ENCODE measurements at places on chromosomes 2 and 18.

DNA sequence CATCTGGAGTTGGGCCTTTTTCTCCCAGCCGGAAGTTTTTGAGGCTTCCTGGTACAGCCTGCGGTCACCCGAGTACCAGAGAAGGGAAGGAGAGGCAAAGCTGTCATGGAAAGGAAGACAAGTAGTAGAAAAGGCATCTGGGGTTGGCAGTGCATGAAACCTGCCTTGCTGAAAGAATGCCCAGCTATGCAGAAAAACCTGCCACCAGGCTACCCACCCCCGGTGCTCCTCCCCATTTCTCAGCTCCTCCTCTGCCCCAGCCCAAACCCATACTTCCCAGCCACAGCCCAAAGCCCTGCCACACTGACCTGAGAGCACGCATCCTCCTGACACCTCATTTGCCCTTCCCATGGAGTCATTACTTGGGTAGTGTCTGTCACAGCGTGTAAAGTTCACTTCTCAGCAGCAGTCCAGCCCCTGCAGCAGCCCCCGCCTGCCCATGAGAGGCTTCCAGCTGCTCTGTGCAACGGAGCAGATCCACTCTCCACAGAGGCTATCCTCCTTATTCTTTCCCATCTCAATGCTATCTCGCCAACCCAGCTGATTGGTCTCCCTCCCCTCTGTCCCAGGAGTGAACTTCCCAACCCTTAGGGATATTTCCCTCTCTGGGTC lies 40.4 kb upstream of the MAL start:
- no peak for DNase-seq

DNA sequence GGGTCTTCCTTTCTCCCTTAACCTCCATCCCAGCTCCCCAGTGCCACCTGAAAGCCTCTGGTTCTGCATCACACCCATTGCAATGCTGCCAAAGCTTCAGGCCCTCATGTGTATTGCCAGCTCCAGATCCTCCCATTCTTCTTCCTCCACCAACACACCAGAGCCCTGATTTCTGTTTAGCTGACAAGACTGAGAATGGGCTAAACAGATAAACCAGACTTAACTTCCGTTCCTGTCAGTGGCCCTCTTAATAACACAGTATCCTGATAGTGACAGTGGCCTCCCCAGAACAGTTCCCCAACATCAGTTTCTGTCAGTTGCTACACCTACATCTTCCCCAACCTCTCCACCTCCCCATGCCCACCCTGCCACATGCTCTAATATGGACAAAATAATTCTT lies 31.3 kb upstream of the C1D start:
- no peak for DNase-seq

DNA sequence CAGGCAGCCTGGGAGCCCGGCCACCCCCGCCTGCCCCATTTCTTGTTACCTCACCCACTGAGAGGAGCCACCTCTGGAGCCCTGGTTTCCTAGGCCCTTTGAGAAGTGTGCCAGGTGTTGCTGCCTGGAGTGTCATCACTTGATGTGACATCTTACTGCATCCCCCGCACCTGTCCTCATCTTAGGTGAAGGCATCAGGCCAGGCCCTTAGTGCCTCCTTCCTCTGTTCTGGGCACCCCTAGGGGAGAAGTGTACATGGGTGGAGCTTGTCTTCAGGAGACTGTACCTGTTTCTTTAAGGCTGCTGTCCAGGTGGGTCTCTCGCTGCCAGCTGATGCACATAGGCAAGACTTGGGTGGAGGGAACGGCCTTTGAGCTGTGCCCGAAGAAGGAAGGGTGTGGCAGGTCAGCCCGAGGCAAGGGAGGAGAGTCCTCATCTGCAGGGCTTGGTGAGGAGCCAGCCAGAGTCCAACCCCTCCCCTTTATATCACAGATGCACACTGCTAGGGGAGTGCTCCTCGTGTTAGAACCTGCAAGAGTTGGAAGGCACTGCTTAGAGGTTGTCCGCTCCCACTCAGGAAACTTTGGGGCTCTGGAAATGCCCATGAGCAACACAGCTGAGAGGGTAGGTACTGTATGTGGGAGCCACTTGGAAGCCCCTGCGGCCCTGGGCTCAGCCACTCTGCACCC lies 45.9 kb downstream of the NCK2 start:
- no peak for DNase-seq

DNA sequence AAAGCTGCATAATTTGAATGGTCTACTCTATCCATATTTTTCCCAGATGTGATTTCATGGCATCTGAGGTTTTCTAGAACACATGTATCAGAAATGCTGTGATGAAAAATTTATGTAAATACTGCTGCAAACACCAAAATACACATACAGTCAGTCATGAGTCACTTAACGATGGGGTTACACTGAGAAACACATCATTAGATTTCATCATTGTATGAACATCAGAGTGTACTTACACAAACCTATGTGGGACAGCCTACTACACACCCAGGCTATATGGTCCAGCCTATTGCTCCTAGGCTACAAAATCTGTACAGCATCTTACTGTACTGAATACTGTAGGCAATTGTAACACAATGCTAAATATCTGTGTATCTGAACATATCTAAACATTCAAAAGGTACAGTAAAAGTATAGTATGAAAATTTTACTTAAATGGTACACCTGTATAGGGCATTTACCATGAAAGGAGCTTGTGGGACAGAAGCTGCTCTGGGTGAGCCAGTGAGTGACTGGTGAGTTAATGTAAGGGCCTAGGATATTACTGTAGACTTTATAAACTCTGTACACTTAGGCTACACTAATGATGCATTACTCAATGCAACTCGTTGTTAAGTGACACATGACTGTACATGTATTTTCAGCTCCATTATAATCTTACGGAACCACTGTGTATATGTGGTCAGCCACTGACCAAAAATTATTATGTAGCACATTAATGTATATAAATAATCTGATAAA lies 33.5 kb downstream of the PNO1 start:
- DNase-seq: no peak

DNA sequence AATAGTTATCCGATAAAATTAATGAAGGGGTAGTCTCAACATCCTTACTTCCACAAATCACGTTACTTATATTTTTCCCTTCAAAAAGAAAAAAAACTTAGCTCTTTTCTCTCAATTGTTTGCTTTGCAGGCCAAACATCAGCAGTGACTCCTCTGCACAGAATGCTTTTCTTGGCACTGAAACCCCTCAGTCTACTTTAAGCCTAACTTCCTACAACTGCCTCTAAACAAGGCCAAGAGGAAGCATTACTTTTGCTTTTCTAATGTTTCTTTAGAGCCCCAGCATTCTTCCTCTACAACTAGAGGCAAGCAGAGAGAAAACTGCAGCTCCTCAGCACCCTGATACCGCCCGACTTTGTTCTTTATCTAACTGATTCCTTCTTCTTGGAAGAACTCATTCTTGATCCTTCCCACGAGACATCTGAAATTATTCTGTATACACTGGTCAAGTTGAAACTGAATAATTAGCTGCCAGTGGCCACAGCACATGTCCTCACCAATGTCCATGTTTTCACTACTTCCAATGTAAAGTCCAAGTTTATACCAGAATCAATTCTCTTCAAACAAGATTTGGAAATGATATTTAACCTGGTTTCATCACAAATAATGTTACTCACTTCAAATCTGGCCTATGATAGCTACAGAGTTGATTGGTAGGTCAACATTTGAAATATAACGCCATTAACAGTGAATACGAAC lies 55.3 kb downstream of the DTNB start:
- no peak for DNase-seq

GRCh38 chr2:179685146-179685545 lies 176.3 kb downstream of the ZNF385B start:
- no peak for DNase-seq

DNA sequence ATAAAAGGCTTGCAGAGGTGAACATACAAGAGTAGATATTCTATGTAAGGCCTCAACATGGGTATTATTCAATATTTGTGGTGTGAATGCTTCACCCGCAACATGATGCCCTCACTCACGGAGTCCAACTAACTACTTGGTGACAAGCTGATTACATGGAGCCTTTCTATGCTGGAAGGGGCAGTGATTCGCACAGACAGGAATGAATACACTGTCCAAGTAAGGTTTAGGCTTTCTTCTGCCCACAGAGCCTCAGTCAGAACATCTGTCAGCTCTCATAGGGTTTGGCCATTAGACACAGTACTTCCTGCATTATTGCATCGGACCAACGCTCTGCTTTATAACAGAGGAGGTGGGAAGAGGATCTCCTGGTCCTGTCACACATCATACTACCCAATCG lies 80.3 kb upstream of the SLC35G4 start:
- DNase-seq: no peak

- DNase-seq: no peak
These were observed 125.7 kb downstream of the AGAP1 start for GRCh38 chr2:235619544-235619943.

GRCh38 chr2:101463911-101464641 lies 10.8 kb downstream of the RFX8 start:
- no peak for DNase-seq

DNA sequence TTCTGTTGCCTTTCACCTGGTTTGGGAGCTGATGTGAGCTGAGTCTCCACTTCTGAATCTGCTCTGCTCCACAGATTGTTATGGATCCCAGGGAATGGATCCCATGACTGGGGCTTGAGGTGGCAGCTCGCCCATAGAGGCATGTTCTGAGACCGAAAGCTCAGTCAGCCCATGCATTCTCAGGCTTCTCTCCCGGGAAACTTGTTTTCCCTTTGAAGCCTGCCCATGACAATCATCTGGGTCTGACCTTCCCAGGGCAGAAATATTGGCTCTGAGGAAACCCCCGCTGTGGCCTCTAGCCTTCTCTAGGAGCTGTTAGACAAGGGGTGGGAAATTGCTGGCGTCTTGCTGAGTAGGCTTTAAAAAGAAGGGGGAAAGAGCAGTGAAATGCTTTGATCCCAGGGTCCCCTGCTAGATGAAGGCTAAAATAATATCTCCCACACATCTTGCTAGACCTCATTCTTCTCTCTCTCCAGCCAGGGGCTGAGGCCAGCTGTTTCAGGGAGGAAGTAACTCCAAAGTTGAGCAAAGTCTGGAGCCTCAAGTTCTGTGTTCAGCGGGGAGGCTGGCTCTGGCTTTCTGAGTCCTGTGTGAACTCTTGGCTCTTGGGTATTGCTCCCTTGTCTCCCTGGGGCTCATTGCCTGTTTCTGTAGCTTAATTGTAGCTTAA lies 2.0 kb downstream of the VAMP8 start:
- DNase-seq: no peak

DNA sequence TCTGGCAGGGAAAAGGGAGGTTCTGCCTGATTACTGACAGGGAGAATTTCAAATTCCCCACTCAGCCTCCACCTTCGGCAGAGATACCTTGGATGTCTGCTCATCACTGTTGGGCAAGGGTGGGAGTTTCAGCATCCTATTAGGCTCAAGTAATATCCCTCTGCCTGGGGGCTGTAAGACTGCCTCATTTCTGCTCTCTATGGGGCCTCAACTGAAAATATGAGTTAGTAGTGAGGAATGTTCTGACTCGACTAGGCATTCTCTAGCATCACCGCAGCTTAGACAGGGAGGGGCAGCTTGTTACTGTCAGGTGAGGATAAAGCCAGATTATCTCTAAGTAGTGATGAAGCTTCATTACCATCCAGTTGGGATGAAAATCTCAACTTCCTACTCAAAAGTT lies 87.7 kb upstream of the LRP1B start:
- no peak for DNase-seq

- peak; percentile 77 for DNase-seq
These were observed 117.7 kb downstream of the ZEB2 start for GRCh38 chr2:144402251-144402650.

DNA sequence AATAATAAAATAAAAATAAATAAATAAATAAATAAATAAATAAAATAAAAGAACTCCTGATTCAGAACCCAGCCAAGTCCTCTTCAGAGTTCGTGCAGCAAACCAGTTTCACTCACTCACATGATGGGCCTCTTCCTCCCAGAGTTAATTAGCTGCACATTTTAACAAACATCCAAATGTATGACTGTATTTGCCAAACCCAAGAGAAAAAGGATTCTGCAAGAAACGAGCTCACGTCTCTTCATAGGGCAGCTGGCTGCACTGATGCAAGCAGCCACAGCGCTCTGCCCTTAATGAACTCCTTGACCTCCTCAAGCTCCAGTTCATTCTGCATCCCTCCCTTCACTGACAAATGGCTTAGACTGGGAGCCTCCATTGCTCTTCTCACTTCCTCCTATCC lies 55.1 kb downstream of the MREG start:
- DNase-seq: no peak

GRCh38 chr18:73691118-73691517 lies 456.5 kb downstream of the FBXO15 start:
- no peak for DNase-seq

DNA sequence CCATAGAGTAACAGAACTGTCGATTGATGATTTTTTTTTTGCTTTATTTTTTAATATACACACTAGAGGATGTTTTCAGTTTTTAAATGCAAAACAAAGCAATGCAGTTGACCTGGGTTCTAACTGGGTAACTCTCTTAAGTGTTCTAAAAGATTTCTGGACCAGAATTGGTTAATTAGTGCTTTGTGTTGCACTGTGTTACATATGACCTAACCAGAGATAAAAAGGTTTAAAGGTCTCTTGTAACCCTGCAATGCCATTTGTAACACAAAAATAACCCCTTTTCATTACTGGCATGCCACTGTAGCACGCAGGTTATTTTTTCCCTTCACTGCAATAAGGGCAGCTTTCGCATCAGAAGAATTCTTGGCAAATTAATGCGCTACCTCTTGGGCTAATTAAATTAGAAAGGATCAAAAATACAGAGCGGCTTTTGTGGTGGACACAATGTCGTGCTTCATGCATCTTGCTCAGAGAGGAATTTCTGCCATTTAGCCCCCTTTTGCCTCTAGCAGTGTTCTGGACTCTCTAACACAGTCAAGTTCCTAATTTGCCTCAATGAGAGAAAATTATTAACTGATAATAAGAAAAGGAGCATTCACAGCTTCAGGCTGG lies 250.8 kb upstream of the ZEB2 start:
- DNase-seq: no peak

GRCh38 chr2:55519938-55520885 lies 694 bp downstream of the CFAP36 start:
- no peak for DNase-seq

DNA sequence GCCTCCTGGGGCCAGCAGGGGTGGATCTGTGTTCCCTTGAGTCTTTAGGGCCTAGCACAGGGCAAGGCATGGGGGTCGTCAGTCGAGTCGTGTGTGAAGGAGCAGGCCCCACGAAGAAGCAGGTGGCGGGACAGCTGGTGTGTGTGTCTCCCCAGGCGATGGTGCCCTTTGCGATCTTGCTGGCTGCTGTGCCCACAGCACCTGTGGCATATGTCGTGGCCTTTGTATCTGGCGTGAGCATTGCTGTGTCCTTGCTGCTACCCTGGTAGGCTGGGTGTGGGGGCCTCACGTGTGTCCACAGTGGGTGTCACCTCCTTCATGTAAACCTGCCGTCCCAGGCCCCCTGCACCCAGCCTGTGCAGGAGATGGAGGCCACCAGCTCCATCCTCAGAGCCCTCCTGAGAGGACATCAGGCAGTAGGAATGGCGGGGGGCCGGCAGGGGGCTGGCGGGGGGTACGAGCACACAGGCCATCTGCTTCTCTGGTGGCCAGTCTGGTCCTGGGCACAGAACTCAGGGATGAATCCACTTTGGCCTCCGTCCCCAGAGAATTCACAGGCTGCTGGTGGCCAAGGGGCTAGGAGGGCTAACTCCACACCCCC lies 13.2 kb downstream of the MFSD2B start:
- DNase-seq: no peak

Data from left hindlimb (tissue), 1 donor.